ENCODE measurements at places on chromosomes 3 and 15.

DNA sequence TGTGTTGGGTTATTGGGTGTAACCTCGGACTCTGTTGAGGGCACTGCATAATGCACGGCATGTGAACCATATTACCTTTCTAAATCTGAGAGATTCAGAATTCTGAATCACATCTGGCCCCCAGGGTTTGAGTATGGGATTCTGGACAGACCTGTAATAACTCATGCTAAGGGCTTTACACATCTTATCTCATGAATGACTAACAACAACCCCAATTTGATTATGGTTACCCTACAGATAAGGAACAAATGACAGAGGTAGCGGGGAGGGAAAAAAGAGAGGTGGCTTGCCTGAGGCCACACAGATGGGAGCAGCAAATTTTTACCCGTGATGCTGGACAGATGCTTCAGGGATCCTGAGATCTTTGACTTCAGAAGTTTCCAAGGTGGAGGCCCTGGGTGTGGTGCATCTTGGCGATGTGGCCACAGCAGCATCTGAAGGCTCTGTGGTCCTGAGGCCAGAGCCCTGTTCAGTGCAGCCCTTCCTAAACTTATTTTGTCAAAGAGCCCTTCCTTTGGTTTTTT lies 43.8 kb downstream of the POMGNT2 start:
- DNase-seq: no peak

DNA sequence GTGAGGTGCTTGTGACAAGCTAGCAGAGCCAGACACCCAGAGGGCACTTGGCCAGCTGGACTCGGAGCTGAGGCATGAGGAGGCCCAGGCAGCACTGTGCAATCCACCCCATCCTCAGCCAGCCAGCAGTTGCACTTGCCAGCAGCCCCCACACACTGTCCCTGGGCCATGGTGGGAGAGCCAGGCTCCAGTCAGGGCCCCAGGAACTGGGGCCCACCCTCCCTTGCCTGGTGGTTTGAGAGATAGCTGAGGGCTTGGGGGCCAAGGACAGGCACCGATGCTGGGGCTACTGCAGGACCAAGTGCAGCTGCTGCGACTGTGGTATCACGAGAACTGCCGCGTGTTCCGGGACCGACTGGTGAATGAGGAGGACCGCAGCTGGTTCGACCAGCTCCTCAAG lies 63.5 kb downstream of the DNAH1 start:
- no peak for DNase-seq

DNA sequence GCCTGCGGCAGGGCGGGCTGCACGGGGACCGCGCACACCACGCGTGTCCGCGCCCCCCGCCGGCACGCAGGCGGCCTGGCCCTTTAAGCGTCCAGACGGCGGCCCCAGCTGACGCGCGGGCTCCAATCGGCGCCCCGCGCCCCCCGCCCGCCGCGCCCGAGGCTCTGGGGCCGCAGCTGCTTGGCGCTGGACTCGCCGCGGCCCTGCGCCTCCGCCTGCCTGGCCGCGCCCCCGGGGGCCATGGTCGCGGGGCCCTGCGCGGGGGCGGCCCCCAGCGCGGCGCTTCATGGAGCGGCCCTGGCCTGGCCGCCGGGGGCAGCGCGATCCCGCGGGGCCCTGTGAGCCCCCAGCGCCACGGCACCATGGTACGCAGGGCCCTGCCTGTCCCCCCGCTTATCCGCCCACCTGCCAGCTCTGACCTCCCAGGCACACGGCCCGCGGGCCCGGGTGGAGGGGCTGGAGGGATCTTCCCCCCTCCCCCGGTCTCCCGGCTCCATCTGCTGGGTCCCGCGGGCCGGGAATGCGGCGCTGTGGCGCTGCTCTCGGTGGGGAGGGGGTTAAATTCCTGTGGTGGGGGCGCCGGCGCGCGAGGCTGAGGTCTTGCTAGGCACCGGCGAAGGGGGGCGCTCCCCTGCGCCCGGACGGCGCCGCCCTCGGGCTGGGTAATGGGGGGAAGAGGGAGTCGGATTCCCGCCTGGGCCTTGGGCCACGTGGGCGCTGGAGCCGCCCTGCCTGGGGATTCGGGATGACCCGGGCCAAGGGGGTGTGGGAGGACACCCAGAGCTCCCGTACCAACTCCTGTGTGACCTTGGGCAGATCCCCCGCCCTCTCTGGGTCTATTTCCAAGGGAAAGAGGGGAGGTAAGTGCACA lies 1.1 kb downstream of the ZBTB47 start:
- no peak for DNase-seq

DNA sequence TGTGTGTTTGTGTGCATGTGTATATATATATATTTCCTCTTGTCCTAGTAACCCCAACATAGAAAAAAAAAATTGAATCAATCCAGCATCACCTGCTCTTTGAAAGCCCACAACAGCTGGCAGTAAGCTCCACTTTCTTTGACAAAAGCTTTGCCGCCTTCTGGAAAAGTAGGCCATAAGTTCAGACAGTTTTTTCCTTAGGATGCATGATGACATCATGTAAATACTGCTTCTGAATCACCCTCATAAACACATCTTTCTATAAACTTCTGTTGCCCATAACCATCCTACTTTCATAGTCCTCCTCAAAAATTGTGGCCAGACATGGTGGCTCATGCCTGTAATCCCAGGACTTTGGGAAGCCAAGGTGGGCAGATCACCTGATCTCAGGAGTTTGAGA lies 67.4 kb downstream of the CSNK1G1 start:
- no peak for DNase-seq

- peak; percentile 94 for DNase-seq
Measured at GRCh38 chr15:63970621-63971426, 75.5 kb downstream of the DAPK2 start.

GRCh38 chr3:81095956-81096355 lies 665.5 kb downstream of the GBE1 start:
- DNase-seq: no peak

DNA sequence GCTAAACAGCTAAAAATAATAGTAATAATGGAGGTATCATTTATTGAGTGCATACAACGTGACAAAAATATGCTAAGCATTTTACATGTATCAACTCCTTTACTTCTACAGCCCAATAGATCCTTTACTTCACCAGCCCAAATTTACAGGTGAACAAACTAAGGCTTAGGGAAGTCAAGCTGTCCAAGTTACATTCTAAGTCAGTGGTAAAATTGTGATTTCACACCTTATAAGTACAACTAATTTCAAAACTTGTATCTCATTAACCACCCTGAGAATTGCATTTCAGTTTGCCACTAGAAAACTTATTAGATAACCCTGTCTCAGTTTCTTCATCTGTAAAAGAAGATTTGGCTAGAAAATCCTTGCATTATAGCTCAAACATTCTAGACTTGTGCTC lies 10.7 kb downstream of the SLC33A1 start:
- no peak for DNase-seq

- no peak for DNase-seq
Measured at GRCh38 chr3:52250122-52250521, 4.6 kb downstream of the PPM1M start.

GRCh38 chr3:127226946-127227842 lies 34.3 kb downstream of the PRR23E start:
- DNase-seq: no peak

DNA sequence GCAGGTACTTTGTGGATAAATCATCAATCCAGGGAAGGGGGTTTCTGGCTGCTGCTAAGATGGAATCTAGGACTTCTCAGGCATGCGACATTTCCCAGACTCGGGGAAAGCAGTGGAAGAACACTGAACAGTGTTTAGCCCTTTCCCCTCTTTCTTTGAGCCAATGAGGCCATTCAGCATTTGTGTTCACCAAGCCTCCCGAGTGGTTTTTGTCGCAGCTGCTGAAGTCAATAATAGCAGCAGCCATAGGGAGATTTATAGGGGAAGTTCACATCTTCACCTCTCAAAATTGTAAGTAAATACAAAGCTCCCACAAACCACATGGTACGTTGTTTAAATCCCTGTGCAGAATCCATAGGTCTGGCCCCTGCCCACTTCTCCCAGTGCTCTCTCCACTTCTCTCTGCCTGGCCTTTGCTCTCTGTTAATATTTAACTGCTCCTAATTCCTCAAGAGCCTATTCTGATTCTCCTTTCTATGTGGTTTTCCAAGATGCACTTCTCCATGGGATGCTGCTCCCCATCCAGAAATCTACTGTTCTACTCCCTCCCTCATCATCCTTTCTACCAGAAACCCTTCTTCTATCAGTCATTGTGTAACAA lies 230.7 kb downstream of the SHQ1 start:
- no peak for DNase-seq

- DNase-seq: peak; percentile 12
Measured at GRCh38 chr3:70308760-70309159, 3.7 kb downstream of the MDFIC2 start.

DNA sequence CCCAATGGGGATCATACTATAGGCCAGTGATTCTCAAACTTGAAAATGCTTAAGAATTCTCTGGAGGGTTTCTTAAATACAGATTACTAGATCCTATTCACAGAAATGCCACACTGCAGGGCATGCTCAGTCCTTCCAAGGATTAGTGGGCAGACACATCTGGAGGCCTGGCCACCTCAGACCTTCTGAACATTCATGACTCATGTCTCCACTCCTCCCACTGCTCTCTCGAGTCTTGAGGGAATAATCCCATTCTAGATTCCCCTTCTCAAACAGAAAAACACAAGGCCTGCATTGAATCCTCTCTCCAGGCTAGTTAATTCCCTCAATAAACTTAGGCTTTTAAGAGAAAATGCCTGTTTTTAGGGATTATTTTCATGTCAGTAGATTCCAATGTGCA lies 22.1 kb downstream of the ZNF621 start:
- no peak for DNase-seq

DNA sequence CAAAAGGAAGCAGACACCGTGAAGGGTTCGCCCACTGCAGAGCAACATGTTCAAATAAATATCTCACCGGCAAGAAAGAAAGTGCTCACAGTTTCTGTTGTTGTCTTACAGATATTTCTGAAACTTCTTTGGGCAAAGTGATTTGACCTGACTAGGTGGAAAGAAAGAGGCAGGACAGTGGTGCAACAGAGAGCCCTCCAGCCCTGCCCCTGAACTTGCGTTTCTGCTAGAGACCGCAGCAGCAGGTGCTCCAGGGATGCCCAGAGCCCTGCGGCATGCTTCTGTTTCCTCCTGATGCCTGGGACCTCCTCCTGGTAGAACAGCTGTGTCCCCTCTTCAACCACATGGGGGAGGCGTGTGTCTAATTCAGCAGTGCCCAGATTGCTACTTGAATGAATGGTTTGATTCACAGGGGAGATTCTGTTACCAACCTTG lies 123.4 kb downstream of the ATP10A start:
- peak; percentile 41 for DNase-seq

GRCh38 chr3:170531657-170532335 lies 54.1 kb downstream of the SLC7A14 start:
- no peak for DNase-seq

DNA sequence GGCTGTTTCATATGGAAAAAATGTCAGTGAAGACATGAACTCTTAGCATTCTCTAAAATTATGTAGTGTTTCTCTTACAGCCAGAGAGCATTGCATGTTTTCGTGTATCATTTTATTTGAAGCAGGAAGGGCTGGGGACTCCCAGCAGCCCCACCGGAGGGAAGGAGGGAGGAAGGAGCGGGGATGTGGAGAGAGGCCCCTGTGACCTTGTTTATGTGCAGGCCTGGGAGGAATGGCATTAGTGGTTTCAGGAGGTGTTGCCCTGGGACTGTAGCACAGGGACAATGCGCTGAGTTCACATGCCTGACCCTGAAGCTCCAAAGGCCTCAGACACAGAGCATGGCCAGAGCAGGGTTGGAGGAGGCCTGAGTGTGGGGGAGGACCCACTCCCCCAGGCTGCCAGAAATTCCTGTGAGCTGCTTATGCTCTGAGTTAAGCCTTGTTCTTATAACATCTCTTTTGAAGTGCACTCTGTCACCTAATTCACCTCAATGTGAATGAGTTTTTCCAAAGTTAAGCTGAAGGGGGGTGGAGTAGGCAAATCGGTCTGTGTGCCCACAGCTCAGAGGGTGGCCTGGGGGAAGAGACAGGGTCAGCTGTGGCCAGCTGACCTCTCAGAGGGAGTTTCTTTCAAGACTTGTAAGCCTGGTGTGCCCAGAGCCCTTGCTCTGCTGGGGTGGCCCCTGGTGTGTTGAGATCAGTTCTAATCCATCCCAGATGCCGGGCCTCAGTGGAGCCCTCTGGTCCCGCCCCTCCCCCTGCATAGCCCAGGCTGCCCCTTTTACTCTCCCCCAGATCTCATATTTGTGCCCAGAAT lies 3.9 kb upstream of the RNU6-1 start:
- DNase-seq: no peak

DNA sequence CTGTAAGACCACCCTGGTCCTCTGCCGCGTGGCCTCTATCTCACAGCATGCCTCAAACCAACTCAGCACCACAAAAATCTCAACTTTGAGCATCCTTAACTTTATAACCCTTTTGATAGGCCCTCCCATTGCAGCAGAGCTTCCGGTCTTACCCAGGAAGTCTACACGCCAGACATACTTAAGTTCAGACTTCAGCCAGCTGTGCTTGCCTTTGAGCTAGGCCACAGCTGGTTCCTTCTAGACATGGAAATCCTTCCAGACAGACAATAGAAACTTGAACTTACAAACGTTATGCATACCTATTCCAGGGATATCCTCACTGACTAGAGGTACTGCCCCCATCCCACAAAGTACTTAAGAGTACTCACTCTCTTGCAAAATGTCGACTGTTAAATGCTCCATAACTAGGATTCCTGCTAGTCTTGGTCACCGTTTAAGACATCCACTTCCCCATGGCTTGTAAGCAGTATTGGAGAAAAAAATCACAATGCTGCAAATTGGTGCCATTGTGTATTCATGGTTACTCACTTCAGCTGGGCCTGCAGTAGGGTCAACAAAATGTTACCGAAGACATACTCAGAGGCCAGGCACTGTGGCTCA lies 183.5 kb downstream of the TBL1XR1 start:
- no peak for DNase-seq

DNA sequence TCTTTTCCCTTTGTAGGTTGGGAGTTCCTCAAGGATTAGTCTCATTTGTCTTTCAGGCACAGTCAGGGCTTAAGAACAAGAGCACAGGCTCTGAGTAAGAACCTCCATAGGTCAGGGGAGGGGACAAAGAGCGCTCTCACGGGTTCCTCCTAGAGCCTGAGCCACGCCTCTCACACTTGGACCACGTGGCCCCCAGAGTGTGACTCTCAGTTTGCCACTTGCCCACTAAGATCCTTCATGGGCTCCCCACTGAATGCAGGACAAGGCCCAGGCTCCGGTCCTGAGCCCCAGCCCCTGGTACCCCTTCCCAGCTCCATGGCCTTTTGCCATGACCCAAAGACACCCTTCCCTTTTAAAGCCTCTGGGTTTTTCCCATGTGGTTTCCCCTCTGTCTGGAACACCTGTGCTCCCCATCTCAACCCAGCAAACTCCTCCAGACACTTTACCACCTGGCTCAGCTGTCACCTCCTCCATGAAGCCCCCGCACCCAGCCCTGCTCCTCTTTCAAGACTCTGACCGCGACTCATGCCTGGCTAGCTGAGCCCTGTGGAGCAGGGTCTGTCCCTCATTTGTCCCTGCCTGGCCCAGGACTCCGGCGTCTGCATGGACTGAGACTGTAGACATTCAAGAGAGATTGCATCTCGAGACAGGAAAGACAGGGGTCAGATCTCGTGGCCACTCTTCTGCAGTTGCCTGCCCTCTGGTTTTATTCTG lies 32.7 kb downstream of the IQSEC1 start:
- DNase-seq: peak; percentile 77

- no peak for DNase-seq
Measured at GRCh38 chr3:156230278-156230900, 110.0 kb downstream of the KCNAB1 start.

Measured in GM12865 (cell line).